ENCODE measurements at places on chromosomes 1 and 21.
A peak's percentile ranks its signal among the peaks of the same experiment; 100 is the strongest.

- DNase-seq, result no peak
These were observed 22.6 kb upstream of the TRABD2B start for GRCh38 chr1:48019714-48020315.

- no peak for DNase-seq
These were observed 14.5 kb upstream of the STUM start for GRCh38 chr1:226534098-226534497.

GRCh38 chr21:15686506-15686905, 43.3 kb upstream of the USP25 start:
- DNase-seq, result no peak

GRCh38 chr1:201127755-201128455, 921 bp upstream of the ASCL5 start:
- DNase-seq, result no peak

- peak; percentile 12 for DNase-seq
These were observed 75.5 kb downstream of the ADAMTS1 start for GRCh38 chr21:26769613-26770188.

GRCh38 chr1:93255222-93256079, 74.9 kb downstream of the CCDC18 start:
- DNase-seq, result peak; percentile 77

DNA sequence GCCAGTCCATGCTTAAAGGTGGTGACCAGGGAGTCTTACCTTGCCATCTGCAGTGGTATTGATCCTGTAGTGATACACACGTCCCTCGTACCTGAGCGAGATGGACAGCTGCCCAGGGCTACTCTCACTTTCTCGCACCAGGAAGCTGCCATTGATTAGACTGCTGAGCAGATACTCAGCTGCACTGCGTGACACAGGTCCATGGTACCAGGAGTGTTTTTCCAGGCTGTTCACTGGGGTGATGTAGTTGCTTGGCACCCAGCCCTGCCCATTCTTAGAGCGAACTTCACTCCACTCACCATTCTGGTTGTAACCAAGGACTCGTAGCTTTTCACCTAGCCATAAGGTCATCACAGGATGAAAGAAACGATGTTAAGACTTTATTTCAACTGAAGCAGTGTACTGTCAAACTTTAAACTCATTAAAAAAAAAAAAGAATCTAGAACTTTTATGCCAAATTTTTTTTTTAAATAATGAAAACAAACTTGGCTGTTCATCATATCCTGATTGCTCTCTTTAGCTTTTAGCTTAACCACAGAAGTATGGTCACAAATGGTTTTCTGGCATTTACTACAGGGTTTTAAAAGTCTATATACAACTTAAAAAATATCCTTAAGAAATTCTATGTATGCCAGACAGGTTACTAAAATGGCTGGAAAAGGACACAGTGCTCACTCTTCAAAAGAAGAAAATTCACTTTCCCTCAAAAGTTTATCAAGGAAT, 44.6 kb downstream of the TOR3A start:
- DNase-seq, result no peak

DNA sequence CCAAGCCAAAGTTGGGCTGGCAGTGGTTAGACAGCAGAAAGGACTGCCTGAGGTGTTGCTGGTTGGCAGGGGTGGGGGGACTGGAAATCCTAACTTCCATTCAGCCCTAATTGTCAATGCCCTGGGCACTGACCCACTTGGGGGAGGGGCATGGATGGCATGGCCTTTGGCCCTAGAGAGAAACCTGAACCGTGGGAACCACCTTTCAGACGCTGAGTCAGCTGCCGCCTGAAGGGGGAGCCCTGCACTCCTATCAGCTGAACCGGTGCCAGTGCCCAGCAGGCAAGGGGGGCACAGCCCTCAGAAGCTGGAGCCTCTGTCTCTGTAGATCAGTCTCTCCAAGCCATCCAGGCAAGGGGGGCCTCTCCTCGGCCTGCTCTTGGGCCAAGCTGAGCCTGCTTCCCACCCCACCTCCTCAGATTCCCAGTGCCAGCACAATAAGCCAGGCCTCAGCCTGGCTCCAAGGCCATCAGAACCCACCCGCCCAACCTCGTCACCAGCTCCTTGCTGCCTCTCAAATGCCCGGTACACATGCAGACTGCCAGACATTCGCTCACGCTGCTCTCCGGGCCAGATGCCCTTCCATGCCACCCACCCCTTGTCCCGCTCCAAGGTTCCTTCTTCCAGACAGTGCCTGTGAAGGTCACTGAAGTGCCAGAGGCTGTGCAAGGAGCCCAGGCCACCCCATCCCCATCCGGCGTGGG, 11.6 kb downstream of the TINAGL1 start:
- peak; percentile 81 for DNase-seq

All from urothelium cell line (cell line).